ENCODE measurements at places on chromosomes 11 and 22.
A peak's percentile ranks its signal among the peaks of the same experiment; 100 is the strongest.

GRCh38 chr11:68979931-68980775, 633 bp downstream of the MRGPRD start:
- no peak for DNase-seq

GRCh38 chr11:63629426-63629825, 15.2 kb upstream of the PLAAT3 start:
- DNase-seq: no peak

DNA sequence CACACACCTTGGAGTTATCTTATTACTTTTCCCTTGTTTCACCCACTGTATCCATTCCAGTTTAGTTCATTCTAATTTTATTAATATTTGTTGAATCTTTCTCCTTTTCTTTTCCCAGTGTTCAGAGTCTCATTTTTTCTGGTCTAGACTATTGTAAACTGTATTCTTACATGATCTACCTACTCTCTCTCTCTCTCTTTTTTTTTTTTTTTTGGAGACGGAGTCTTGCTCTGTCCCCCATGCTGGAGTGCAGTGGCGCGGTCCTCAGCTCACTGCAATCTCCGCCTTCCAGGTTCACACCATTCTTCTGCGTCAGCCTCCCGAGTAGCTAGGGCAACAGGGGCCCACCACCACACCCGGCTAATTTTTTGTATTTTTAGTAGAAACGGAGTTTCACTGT, 2.1 kb downstream of the ANKRD42 start:
- DNase-seq: no peak

DNA sequence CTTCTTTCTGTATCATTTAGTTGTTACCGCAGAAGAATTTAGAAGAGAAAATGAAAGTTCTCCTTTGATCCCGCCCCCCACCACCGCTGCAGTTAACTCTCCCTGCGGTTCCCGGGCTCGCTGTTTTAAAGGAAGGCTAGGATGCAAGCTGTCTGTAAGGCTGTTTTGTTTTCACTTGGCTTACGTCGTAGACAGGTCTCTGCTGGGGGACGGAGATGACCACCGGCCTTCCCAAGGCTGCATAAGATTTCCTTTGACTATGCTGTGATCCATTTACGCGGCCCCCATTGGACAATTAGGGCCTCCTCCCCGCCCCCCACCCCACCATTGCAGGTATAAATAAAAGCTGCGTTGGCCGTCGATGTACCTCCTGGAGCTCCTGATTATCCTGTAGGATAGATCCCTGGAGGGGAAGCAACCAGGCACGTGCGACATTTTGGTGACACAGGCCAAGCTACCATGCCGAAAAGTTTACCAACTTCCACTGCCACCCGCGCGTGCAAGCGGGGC, 1.4 kb upstream of the CPT1A start:
- DNase-seq: peak; percentile 39

DNA sequence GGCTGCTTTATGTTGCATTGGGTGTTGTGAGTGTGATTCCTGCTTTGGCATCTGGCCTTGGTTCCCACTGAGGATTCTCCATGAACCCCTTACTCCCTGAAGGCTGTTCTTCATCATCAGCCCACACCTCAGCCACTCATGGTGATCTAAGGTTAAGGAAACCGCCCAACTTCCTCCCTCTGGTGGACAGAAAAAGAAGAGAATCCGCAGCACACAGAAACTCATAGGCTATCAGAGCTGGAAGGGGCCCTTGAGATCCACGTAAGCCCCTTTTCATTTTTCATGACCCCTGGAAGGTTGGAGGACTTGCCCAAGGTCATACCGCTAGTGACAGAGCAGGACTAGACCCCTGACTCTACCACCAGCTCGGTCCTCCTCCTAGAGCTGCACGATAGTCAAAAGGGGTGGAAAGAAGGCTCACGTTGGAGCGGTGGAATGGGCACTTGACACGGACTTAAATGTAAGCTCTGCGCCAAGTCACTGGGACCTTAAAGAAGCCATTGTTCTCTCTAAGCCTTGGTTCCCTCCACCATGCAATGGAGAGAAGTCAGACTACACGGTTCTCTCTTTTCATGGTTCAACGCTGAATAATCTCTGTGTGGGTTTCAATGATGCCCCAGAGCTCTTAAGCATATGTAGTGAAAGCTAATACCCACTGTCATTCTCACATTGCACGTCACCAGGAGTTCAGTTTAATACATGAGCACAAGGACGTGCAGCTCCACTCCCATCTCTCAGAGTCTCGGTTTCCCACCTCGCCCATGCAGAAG, 83.6 kb upstream of the CRTAM start:
- no peak for DNase-seq

GRCh38 chr11:128696941-128697340, 3.1 kb downstream of the FLI1 start:
- DNase-seq: no peak

DNA sequence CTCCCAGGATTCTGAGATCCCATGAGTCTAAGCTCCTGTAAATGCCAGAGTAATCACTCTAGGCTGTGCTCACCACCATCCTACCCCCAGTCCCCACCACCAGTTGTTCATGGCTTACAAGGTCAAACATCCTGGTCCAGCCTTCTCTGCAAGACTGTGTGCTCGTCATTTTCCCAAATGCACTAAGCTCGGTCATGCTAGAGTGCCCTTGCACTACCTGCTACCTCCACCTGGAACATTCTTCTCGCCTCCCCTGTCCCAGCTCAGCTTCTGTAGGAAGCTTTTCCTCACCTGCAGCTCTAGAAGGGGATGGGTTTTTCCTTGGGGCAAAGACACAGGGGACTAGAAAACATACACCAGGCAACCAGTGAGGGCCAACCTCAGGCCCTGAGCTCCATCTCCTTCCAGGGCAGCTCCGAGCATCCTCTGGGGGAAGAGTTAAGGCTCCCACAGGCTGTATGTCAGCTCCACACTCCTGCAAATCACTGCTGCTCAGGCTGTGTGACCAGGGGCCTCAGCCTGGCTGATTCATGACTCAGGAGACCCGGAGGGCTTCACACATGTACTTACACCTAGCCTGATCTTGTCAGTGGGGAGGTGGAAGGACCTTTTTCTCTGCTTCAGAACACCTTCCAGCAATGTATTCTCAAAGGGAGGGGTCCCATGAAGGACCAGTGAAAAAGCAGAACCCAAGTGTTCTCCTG, 37.2 kb upstream of the CSNK2A3 start:
- DNase-seq: no peak

DNA sequence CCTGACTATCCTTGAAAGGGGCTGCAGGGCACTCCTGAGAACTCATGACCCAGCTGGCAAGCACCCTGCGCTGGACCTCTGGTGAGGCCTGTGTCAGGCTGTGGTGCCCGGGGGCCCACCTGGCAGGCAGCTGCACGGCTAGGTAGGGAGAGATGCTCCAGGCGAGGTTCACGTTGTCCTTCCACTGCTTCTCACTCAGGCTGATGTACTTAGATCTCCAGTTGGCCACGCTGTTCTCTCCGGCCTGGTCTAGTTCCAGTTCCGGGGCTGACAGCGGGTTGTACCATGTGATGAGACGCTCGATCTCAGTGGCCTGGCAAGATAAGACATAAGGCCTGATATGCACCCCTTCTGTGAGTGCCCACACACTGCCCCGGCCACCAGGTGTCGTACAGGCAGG, 44.7 kb upstream of the SERPIND1 start:
- DNase-seq: no peak

GRCh38 chr22:44592126-44592823, 94.2 kb upstream of the RTL6 start:
- DNase-seq: no peak

DNA sequence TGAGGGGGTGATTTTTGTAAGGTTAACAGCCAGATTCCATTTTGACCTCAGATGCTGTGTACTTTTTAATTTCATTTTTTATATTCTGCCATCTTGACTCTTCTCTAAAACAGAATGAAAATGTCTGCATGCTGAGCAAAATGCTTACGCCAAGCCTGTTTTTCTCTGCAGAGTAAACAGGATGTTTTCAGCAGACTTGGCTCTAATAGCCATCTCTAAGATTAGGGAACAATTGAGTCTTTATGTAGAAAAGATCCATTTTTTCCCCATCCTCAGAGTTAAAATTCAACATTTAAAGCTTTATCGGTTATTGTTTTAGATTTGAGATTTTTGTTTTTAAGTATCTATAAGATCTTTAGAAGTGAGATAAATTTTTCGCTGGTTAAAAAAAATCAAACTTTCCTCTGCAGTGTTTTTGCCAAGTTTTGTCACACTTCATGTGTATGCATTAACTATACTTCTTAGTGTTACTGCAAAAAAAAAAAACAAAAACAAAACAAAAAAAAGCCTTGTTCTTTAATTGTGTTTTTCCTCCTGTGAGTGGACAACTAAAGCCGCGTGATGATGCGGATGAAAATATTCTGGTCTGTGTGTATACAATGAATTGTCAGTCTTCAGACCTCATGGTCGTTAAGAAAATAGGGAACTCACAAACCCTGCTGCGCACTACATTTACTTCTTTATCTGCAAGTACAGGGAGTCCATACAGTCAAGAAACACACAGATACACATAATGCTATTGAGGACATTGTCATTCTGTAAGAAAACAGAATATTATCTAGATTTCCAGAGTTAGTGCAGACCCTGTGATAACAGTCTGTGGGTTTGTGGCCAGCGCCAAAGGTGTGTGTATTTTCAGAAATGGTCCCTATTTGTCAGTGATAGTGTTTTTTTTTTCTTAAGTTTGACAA, 17.5 kb upstream of the ADSL start:
- no peak for DNase-seq

DNA sequence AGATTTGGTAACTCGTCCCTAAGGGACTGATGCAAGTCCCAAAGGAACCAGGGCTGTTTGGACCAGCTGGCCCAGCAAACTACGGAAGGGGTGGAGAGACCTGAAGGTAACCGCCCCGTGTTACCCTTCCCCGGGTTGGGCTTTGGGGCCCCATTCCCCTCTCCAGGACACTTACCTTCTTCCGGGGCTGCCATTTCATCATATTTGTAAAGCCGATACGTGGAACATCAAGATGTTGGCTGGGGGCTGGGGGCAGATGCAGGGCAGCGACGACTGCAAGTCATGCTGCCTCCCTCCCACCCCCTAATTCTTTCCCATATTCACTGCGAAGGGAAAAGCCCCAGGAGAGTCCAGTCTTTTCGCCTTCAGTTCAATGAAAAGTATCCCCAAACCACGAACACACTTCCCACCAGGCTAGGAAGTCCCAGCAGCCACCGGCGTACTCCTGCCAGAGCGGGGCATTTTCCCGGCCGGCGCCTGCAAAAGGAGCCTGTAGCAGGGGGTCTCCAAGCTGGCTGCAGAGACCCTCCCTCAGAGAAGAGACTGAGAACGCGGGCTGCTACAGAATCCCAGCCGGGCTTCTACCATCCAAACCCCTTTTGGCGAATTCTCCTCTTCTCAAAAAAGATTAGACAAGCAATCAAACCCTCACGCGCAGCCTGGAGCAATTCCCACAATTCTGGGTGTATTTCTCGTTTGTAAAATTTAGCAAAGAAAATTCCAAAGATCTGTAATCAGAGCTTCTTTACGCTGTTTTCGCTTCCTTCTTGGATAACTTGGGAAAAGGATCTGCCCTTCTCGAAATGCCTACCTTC, 236.7 kb downstream of the TTC28 start:
- peak; percentile 28 for DNase-seq

DNA sequence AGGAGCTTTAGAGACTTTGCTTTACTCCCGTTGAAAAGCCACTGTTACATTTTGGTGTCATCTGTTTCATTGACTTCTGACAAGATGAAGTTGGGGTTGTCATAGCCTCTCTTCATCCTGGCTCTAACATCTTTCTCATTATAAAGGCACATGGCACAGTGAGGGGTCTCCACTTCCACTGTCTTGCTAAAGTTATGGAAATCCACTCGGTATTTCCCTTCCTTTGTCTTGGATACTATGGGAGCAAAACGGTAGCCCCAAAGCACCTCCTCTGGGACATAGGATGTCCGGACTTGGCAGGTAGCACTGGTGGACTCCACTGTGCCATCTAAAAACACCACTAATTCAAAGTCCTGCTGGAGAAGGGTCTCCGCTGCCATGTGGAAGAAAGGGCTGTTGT, 28.0 kb downstream of the KCNJ1 start:
- no peak for DNase-seq

- no peak for DNase-seq
These were observed 2.0 kb upstream of the KCNJ1 start for GRCh38 chr11:128868841-128869671.

DNA sequence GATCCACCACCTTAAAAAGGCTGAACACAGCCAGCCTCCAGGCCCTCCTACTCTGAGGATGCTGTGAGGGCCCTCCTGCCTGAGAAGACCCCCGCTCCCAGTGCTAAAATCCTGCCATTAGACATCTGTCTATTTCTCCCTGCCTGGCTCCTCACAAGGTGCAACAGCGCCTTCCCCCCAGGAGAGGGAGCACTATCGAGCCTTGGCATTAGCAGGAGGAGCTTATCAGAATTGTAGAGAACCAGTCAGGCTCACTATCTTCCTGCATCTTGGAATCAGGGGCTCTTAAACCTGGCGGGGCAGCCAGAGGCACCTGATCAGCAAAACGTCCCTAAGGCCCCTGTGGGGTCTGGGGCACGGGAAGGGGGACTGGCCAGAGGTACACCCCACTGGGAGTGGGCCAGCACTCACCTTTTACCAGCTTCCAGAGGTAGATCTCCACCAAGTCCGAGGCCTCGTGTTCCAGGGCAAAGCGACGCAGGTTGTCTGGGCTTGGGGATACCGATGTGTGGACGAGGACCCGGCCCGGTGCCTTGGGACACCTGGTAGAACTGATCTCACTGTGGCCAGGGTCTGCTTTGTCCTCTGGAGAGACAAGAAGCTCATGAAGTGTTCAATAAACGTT, 28.7 kb downstream of the CHRDL2 start:
- peak; percentile 77 for DNase-seq

DNA sequence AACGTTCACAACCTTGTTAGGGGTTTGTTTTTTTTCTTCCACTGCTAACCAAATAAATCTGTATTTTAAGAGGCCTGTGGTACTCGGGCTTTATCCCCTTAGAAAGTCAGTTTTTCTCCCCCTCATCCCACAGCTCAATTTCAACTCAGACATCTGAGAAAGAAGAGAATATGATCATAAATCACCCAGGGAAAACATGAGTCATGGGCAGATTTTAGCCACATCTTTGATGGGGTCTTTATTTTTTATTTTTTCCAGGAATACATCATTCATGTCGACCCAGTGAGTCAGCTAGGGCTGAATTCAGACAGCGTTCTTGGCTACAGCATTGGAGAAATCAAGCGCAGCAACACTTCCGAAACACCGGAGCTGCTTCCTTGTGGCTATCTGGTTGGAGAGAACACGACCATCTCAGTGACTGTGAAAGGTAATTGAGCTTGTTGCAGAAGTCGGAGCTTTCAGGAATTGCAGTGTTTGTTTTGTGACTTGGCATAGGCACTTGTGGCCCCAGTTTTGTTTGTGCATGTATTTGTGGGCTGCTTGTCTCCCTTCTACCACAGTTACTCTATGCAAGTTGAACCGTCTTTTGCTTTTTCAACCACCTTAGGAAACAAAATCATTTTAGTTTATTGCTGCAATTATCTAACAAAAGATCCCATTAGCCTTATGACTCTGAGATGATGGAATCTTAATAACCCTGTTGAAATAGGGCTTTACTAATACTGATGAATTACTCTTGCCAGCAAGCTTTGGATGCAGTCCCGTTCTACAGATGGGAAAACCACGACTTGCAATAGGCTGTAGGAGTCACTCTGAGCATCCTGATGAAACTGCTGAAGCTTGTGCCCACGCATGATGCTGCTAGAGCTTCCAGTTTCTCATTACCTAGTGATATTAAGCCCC, 62.7 kb downstream of the DBX1 start:
- DNase-seq: peak; percentile 89

All from uterus (tissue), 4 donors.